Lung microvascular endothelial cell (primary cell): ENCODE measurements at places on chromosomes 5 and 9. TPM values are rescaled to one million over a fixed set of nuclear protein-coding genes. Genes with fewer than 3 reads are reported as not detected.

DNA sequence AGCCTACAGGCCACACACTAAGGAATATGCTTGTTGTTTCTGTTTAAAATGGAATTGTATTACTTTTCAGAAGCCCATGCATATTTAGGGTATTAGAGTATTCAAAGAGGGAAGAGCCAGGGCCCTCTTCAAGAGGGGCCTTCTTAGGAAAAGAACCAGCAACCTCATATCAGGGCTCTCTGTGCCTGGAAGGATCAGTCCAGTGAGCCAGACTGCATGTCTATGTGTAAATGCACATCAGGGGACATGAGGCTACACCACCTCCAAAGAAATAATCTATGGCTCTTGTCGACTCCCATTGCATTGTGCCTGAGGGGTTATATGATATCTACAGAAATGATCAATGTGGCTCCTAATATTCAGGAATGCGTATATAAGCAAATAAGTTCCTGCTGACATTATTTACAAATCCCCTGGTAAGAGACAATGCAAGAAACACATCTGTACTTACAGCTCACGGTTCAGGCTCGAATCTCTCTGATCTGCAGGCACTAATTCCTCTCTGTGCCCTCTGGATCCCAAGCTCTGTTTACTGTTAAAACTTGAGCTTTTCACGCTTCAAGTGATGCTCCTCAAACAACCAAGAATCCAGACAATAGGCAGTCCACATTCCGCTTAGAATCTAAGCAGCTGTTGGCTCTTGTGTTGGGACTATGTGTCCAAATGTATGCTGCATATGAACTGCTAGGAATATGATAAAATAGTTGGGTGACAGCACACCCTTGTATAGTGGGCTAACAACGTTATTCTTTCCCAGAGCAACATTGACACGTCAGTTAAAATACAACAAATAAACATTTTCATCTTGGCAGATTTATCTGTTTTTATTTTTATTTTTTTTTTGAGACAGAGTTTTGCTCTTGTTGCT is 150.2 kb upstream of the KLF9 start:
- DNase-seq = no peak

Gene TEX48
- total RNA-seq = not detected in 2 replicates

Gene ABLIM3
- 19.4 and 20.0 TPM in 2 replicates for total RNA-seq

GRCh38 chr9:69970001-69970533 is 73.6 kb upstream of the MAMDC2 start:
- peak; percentile 14 for DNase-seq

GRCh38 chr9:130680836-130681768 is 12.5 kb upstream of the EXOSC2 start:
- peak; percentile 92 for DNase-seq

Gene NR5A1
- not detected in 2 replicates for total RNA-seq

Gene TSSK1B
- total RNA-seq = not detected in 2 replicates

DNA sequence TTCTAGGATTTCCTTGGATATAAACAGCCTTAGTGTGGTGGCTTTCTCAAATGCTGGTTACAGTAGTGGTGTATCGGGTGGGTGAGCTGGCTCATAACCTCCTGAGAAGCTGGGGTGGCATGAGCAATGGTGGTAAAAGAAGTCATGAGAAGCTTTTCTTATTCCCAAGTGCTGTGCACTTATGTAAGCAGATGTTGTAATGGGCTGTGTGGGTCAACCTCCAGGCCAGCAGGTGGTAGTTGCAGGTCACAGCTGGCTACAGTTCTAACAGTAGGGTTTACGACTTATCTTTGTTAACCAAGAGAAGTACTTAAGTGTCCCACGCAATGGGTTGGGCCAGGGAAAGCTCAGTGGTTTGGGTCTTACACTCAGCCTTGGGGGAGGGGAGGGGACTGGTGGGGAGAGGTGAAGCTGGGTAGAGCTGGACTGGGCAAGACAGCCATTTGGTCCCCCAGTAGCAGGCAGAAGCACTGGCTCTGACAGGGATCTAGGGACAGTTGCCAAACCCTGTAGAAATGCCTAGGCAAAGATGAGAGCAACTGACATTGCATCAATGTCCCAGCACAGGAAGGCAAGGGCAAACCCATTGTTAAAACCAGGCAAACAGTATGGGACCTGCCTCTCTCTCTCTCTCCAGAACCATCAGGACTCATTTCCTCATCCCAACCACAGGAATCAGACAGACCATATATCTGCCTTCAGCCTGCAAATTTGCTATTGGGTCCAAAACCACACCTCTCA is 76.8 kb downstream of the RNF130 start:
- peak; percentile 58 for DNase-seq

DNA sequence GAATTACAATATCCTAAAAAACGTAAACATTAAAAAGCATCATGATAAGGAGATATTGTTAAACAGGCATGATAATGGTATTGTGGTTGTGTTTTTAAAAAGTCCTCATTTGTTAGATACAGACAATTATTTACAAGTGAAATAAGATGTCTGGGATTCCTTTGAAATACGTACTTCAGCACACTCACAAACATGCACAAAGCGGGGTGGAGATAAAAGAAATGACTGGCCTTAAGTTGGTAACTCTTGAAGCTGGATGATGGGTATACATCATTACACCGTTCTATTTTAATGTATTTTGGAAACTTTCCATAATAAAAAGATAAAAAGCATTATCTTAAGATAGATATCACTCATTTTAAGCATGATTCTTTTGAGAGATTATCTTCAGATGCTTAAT is 1.0 kb downstream of the FAM200C start:
- peak; percentile 23 for DNase-seq

Gene GRM6
- not detected in 2 replicates for total RNA-seq

DNA sequence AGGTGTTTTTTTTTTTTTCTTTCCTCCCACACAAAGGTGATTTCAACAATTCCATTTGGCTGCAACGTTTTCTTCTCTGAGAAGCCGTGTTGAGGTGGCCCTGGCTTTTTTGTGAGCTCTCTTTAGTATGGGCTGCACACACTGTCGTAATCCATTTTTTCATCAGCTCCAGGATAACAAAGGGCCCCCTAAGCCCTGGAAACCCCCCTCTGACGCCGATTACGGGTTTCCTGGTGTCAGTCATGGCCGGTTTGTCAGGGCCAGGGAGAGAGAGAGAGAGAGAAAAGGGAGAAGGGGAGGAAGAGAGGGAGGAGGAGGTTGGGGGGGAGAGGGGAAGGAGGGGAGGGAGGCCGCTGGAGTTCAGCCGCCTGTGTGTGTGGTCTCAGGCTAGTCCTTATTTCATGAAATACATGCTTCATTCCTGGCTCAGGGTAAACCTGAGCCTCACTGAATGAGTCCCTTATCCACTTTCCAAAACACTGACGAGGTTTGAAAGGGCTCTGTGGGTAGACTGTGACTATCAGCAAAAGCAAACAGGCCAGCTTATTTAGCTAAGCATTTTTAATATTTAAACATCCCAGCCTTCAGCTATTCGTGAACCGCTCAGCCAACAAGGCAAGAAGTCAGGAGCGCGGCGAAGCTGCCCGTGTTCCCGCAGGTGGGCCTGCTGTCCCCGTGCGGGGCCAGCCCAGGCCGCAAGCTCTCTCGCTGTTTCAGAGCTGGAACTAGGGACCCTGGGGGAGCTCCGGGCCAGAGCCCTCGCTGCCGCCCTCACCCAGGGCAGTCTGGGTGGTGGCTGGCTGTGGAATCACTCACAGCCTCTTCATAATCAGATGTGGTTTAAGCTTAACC is 172.8 kb downstream of the ERCC6L2 start:
- DNase-seq = peak; percentile 29

- DNase-seq = no peak
Measured at GRCh38 chr5:146151970-146152369, 30.5 kb downstream of the LARS1 start.

- DNase-seq = no peak
Measured at GRCh38 chr5:95072281-95072680, 212.6 kb downstream of the MCTP1 start.

DNA sequence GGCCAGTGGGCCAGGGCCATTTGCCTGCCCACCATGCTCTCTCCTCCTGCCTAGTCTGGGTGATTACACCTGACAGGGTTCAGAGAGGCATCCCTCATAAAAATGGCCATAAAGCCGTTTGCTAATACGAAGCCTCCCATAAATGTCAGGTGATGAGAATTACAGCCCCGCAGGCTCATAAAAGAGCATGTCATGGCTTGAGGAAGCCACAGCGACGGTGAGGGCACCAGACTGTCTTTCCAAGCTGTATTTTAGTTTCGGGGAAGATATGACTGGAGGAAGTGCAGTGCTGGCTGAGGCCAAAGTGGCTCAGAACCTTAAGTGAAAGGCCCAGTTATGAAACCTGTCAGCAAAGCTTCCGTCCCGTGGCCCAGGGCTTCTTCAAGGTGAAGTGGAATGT is 18.5 kb upstream of the TCERG1 start:
- no peak for DNase-seq

- no peak for DNase-seq
Measured at GRCh38 chr5:125251703-125252102, 505.3 kb upstream of the ZNF608 start.

Gene ZFP2
- 0.79 and 1.1 TPM in 2 replicates for total RNA-seq

Gene IFNE
- 0.22 TPM in 1 of 2 replicates, not detected in the other for total RNA-seq

Gene FCN2
- total RNA-seq = not detected in 2 replicates

- DNase-seq = no peak
Measured at GRCh38 chr5:179307931-179308471, 37.3 kb downstream of the ADAMTS2 start.

DNA sequence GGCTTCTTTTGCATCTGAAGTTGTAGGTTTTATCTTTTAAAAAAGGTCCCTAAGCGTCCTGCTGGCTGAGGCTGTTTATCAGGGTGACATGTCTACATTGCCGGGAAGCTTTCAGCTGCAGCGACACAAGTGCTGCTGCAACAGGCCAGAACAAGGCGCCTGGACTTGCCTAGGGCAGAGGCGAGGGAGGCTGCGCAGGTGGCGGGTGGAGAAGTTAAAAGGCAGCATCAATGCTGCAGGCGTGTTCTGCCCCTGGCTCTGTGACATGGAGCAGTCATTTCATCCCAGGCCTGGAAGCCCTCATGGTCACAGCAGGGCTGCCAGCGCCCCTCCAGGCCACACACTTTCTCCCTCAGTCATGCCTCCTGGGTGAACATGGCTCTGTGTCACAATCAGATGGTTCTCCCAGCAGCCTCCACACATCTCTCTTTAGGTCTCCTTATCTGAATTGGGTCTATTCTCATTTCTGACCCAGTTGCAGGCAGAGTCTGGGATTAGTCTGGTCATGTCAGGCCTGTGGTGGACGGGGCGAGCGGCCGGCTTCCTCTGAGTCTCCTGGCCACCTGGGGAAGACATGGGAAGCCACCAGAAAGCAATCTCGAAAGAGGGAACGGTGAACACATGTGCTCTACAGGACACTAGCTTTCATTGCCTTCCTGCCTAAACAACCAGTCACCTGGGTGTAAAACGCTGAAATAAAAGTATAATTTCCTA is 41.3 kb downstream of the IRX2 start:
- DNase-seq = no peak

GRCh38 chr5:98977723-98978122 is 48.9 kb upstream of the CHD1 start:
- no peak for DNase-seq

Gene TSLP
- total RNA-seq = under 0.01 TPM in 1 of 2 replicates, not detected in the other

GRCh38 chr9:78210841-78211301 is 25.0 kb upstream of the CEP78 start:
- DNase-seq = no peak

GRCh38 chr9:133645021-133645765 is 9.0 kb downstream of the DBH start:
- no peak for DNase-seq

Gene CTSV
- 0.20 and 1.1 TPM in 2 replicates for total RNA-seq

- no peak for DNase-seq
Measured at GRCh38 chr5:139912158-139912557, 116.5 kb downstream of the PSD2 start.

DNA sequence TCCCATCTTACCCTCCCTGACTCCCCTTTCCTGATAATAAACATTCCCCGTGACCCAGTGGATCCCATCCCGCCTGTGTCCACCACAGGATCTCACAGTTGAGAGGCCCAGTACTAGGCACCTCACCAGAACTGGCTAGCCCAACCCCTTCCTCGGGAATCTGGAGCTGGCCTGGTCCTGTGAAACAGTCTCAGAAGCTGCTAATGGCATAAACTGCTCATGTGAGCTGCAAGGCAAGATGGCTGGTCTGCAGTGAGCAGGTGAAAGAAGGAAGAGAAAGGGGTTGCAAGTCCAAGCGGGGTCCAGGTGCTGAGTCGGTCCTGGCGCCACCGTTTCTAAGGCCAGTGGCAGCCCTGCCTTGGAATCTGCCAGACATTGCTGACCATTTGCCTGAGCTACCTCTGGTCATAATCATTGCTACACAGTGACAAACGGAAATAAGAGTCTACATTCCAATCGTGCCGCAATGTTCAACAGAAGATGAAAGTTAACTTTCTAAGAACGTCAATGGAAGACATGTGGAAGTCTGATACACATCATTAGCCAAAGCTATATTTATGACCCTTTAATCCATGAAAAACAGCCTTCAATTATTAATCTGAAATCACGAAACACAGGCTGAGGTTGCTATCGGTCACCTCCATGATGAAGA is 33.7 kb downstream of the DNAH5 start:
- DNase-seq = no peak

- DNase-seq = no peak
Measured at GRCh38 chr9:94144394-94144793, 60.1 kb downstream of the PTPDC1 start.

Gene SPINK13
- total RNA-seq = not detected in 2 replicates

Gene ARAP3
- total RNA-seq = 22.4 and 30.8 TPM in 2 replicates

DNA sequence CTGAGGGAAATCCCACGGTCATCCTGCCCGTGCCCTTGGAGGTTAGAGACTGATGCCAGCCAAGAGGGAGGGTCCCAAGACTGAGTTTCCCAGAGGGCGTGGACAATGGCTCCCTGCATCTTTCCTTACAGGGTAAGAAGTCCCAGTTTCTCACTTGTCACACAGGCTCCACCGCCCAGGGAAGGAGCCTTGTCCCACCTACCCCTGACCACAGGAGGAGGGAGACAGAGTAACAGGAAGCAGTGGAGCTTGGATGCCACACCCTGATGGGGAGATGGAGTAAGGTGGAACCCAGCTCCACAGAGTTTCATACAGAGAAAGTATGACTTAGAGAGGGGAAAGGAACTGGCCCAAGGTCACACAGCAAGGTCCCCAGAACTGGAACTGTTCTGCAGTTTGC is 9.4 kb upstream of the CD74 start:
- DNase-seq = no peak

Gene CTNND2
- total RNA-seq = not detected in 2 replicates

Gene ANKRD18A
- not detected in 2 replicates for total RNA-seq

DNA sequence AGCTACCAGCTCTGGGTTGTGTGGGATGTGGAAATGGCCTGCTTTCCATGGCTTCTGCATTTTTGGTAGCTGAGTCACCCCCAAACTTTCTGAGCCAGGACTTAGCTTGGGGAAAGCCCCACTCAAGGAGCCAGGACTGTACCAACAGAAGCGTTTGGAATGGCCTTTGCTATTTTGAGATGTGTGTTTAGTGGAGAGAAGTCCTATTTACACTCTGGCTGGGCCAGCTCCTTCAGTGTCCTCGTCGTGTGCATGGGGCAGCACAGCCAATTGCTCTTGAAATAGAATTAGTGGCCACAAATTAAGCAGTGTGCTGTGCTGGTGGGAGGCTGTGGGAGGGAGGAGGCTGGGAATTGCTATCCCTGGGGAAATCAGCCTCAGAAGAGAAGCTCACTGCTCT is 51.6 kb downstream of the ENTREP1 start:
- no peak for DNase-seq

GRCh38 chr5:151042453-151043093 is 22.2 kb downstream of the GPX3 start:
- DNase-seq = no peak

Gene CDC20B
- under 0.01 TPM in 2 replicates for total RNA-seq
